NCI-H510A treated with DMSO at 0.1 percent for 48 hours (cell line): ENCODE measurements at places on chromosomes 6 and 20.

DNA sequence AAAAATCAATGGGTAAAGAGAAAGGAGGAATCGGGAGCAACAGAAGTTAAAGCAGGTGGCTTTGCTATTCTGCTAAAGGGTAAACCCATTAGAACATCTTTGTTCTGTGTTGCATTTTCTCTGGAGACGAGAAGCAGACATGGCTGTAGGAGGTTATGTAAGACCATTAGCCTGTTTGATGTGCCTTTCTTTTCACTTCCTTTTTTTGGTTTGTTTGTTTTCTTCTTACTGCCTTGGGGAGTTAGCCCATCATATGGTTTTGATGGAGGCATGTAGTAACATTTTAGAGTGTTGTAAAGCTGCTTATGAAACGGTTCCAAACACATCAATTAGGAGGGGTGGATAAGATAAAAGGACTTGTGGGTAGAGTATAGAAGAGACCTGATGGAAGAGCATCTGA lies 131.0 kb downstream of the DOK5 start:
- DNase-seq, result no peak

GRCh38 chr6:122871079-122871478 lies 82.0 kb downstream of the SMPDL3A start:
- no peak for DNase-seq

GRCh38 chr6:142731611-142732010 lies 213.4 kb downstream of the HIVEP2 start:
- no peak for DNase-seq

DNA sequence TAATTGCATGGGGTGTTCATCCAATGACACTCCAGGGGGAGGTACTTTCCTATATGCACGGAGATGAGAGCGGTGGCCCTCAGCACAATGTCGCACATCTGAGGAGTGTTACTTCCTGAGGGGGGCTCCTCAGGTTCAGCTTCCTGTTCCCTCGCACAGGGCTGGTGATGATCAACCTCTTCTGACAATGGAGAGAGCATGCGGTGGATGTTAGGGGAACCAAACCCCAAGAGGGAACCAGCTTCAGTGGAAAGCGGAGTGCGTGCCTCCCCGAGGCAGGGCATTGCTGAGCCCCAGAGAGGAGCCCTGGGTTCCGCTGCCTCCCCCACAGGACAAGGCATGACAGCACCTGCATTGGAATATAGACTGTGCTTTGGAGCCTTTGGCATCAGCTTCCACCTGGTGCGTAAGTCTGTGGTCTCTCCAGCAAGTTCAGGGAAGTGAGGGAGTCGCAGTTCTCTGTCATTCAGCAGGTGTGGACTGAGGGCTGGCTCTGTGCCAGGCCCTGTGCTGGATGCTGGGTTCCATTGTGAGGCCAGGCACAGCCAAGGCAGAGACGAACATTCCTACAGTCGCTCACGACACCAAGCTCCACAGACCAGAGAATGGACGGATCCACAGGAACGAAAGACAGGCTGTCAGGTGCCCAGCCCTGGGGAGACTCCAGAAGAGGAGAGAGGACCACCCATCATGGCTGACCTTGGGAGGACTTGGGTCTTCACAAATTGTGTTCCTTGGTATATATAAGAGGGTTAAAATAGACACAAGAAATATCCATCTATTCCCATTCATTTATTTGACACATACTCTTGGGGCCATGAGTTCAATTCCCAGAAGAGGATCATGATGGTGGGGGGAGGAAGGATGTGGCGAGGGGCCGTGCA lies 3.9 kb upstream of the ZNF831 start:
- DNase-seq, result no peak

DNA sequence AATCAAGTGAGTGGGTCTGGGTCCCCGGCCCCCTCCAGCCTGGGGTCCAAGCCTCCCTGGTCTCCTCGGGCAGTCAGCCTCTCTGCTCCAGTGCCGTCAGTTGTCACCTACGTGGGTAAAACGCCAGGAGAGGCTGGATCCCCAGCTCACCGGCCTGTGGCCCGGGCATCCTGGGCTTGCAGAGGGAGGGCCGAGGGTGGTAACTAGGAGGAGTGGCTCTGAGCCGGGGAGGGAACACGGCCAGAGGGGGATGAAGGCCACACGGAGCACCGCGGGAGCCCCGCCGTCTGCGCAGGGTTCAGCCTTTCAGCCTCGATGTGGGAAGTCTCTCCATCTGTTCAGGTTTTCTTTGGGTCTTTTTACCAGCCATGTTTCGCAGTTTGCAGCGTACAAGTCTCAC lies 29.5 kb upstream of the BHLHE23 start:
- no peak for DNase-seq

DNA sequence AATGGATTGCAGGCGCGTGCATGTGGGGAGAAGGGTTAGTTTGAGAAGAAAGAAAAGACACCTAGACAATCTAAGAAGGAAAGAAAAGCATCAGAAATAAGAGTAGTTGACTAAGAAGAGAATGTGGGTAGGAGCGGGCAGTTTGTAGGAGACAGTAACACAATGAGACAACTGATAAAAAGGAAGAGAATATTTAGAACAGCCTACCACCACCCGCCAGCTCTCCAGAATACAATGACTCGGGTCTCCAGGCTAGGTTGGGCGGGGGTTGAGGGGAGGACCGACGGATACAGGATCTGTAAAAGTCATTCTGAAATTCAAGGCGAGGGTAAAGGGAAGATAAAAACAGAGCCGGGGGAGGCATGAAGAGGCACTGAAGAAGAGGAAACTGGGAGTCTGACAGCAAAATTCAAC lies 712 bp downstream of the ABHD16A start:
- DNase-seq, result no peak

DNA sequence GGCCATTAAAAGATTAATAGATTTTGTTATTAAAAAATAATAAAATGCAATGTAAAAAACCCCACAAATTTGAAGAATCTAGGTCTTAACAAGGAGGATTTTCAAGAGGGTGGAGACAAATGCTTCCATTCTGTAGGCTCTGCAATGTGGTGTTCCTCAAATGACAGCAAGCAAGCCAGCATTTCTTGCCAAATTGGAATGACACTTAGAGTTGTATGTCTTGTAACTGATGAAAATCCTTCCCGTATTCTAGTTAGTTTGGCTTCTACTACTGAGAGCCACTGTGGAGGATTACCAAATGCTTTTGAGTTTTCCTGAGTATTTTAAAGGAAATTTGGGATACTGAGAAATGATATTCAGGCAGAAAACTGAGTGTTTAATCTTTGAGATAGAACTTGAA lies 1225.5 kb upstream of the CITED2 start:
- no peak for DNase-seq

DNA sequence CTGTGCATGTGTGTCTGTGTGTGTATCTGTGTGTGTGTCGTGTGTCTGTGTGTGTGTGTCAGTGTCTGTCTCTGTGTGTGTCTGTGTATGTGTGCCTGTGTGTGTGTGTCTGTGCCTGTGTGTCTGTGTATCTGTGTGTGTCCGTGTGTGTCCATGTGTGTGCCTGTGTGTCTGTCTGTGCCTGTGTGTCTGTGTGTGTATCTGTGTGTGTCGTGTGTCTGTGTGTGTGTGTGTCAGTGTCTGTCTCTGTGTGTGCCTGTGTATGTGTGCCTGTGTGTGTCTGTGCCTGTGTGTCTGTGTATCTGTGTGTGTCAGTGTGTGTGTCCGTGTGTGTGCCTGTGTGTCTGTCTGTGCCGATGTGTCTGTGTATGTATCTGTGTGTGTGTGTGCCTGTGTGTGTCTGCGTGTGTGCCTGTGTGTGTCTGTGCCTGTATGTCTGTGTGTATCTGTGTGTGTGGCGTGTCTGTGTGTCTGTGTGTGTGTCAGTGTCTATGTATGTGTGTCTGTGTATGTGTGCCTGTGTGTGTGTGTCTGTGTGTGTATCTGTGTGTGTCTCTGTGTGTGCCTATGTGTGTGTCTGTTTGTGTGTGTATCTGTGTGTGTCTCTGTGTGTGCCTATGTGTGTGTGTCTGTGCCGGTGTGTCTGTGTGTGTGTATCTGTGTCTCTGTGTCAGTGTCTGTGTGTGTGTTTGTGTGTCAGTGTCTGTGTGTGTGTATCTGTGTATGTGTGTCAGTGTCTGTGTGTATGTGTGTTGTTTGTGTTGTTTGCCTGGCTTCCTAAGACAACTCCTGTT lies 11.6 kb downstream of the SNPH start:
- no peak for DNase-seq

GRCh38 chr6:122709922-122710512 lies 69.5 kb upstream of the FABP7 start:
- DNase-seq, result no peak
